Activated T-cell treated with anti-CD3 and anti-CD28 coated beads, Interleukin-2, amount 50 U/mL, for 24 hours (primary cell): ENCODE measurements at places on chromosomes 7 and 10.

DNA sequence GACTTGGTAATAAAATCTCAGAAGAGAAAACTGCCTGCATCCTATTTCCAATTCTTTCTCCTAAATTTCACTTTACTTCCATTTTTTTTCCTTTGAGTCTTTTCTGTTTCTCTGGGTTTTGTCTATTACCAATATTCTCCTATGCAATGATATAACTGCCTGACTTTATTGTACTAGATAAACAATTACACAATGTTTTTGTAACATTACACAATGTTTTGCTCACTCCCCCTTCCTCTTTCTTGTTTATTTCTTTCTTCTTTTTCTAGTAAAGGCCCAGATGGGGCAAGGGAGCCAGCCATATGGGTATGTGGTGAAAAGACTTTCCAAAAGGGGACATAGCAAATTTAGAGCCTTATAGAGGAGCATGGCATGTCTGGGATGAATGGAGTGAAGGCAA lies 278.7 kb upstream of the PHYHIPL start:
- DNase-seq = no peak

DNA sequence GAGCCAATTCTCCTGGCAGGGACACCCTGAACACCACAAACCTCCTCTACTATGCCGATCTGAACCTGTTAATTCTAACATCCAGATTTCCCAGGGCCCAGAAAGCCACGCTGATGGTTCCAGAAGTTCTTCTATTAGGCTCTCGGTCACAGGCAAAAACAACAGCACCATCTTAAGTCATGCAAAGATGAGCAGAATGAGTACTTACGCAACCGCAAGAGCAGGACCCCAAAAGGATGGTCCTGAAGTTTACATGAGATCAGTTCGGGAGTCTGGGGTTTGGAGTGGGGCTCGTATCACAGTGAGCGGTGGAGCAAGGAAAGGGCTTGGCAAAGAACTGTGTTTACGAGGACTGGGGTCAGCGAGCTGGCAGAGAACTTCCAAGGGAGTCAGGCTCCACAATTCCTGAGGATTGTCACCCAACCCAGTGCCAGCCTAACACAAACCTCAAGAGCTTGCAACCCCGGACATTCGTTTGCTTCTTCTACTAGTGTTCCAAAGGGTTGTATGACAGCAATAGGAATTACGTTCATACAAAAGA lies 532.6 kb downstream of the TNS3 start:
- no peak for DNase-seq

DNA sequence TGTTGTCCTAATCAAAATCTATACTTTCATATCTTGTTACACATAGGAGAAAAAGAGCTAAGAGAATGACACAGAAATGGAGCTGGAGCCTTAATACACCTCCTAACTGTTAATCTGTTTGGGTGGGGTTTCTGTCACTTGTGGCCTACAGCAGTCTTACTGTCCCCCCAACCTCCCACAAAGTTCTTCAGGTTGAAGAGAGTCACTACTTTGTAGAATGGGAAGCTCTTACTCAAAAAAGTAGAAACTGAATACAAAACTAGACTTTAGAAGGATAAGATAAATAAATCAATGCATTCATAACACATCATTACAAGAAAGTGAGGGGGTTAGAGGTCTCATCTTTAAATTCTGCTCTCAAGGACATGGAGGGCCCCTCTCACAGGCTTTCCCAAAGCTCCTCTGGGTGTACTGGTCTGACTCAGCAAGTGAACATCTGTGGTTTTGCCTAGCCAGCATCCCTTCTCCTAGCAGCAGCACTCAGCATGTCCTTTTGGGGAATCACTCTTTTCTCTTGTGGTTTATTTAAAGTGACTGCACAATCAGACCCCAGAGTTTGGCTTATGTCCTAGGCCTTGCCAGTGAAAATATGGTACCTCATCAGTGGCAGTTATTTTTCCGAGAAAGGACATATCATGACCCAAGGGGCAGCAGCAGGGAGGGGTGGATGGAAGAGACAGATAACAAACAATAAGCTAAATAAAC lies 2.0 kb upstream of the BLVRA start:
- no peak for DNase-seq

DNA sequence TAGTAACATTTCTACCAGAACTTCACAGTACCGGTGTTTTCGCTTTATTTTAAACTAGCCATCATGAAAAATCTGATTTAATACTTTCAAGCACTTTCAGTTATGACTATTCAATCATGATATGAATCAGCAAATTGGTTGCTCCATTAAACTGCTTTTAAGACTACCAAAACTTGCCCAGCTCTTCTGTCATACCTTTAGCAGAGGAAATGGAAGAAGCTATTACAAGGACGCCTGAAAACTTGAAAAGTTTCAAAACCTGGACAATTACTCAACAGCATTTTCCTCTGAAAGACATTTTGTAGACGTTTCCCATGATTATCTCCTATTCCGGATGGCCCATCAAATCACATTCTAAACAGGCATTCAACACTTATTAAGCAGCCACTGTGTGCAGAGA lies 2.0 kb downstream of the JAZF1 start:
- no peak for DNase-seq

DNA sequence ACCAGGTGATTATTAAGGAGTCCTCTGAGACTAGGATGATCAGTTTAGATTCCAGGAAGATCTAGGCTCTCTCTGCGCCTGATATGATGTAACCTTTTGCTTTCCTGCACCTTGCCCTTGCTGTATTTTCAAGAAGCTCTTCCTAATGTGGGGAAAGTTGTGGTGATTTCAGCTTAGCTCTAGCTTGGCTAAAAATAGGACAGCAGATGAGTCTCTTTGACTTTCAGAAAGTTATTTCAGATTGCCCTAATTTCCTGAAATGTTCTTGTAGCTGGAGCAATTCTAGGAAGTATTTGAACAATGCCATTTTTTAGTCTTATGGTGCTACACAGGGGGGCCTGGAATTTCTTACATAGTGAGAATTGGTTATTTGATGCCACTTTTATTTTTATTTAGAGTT lies 3.8 kb downstream of the LCOR start:
- DNase-seq = no peak

DNA sequence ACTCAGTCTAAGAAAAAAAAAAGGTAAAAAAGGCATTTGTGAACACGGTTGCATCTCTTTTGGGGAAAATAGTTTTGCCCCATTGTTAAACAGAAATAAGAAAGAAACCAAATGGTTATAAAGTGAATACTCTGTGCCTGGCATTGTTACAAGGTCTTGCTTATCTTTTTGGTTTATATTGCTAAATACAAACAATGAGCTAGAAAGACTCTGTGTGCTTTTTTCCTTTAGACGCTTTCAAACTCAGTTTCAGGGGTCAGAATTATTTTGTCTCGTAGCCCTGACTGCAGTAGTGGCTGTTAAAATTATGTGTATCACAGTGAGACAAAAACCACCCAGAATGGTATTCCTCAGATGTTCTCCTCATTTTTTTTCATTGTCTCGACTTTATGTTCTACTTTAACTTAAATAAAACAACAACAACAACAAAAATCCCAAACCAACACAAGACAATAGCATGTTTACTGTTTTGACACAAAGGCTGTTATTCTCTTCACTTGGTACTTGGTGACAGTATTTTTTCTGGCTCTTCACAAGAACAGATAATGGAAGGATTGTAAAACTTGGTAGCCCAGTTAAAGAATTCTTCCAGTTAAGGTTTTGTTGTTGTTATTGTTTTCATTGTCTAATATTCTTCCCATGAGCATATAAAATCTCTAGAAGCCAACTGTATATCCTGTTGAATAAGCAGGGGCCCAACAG lies 190.1 kb downstream of the PLXDC2 start:
- no peak for DNase-seq

GRCh38 chr10:88791924-88792323 lies 10.6 kb upstream of the LIPM start:
- no peak for DNase-seq

DNA sequence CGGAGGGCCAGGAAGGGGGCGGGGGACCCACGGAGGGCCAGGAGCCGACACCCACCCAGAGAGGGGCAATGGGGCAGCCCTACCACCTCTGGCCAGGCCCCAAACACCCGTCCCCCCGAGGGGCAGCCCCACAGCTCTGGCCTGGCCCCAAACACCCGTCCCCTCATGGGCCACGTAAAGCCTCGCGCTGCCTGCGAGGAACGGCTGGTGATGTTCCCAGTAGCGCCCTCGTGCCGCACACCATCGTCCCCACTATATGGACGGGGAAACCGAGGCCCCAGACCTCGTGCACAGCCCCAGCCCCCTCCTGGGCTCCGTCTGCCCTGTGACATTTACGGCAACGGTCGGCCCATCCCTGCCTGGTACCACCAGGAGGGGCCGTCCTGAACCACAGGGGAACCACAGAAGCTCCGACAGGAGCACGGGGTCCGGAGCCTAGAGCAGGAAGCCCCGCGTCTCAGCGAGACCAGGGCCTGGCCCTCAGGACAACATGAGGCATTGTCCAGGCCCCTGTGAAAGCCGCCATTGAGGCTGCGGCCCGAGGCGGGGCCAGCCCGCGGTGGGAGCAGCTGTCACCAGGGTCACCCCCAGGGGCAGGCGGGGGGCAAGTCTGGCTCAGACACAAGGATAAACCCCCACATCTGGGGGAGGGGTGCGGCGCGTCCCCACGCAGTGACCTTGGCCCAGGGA lies 35.6 kb downstream of the GET4 start:
- no peak for DNase-seq

DNA sequence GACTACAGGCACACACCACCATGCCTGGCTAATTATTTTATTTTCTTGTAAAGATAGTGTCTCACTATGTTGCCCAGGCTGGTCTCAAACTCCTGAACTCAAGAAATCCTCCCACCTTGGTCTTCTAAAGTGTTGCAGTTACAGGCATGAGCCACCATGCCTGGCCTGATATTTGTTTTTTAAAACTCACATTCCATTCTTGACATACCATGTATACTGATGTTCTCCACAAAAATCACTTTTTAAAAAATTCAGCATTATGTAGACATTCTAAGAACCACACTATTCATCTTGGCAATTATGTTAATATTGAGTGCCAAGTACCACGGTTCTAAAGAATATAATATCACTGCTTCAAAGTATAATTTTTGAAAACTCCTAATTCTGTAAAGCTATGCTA lies 43.5 kb downstream of the IDE start:
- no peak for DNase-seq

GRCh38 chr7:74324531-74325209 lies 35.5 kb downstream of the CLIP2 start:
- DNase-seq = no peak

DNA sequence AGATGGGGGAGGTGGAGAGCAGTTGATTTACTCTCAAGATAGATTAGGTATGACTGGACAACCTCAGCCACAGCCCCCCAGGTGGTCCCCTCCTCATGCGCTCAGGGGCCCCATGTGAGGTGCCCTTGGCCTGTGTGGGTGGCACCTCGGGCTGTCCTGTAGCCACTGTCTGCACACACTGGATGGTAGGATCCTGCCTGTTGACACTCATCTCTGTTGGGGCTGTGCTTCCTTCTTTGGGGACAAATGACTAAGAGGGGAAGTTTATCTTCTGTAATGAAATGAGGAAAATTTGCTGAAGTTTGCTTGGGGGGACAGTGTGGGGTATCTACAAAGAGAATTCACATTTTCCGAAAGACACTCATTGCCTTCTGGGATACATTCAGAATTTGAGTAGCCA lies 53.6 kb upstream of the ANTXRL start:
- no peak for DNase-seq

- DNase-seq = no peak
These were observed 42.8 kb downstream of the MINDY3 start for GRCh38 chr10:15817409-15818046.

DNA sequence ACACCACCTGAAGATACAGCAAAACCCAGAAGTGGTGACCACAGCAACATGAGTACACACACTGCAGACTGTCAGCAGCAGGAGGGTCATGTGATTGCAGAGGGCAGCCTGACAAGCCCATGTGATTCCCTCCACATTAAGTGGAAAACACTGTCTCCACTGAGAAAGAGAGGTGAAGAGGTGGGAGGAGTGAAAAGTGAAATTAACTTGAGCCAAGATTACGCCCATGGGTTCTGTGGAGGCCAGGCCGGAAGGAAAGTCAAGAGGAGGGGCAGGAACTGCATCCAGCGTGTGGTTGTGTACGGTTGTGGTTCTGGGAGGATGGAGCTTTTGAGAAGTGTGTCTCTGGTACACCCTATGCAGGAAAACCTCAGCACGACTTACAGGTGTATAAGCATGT lies 138.5 kb downstream of the PLXNA4 start:
- no peak for DNase-seq

DNA sequence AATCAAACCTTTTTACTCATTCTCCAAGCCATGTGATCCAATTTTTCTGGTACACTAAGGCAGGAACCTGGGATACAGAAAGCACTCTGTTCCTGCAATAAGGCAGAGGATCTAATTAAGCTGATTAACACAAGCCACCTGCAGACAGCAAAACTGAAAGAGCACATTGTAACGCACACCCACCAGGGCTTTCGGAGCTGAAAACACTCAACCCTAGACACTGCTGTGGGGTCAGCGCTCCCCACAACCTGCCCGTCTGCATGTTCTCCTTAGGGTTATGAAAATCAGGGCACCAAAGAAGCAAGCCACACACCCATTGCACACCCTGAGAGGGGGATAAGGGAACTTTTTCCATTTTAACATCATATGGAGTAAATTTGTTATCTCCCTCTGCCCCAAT lies 1022.2 kb upstream of the LRRTM3 start:
- no peak for DNase-seq

DNA sequence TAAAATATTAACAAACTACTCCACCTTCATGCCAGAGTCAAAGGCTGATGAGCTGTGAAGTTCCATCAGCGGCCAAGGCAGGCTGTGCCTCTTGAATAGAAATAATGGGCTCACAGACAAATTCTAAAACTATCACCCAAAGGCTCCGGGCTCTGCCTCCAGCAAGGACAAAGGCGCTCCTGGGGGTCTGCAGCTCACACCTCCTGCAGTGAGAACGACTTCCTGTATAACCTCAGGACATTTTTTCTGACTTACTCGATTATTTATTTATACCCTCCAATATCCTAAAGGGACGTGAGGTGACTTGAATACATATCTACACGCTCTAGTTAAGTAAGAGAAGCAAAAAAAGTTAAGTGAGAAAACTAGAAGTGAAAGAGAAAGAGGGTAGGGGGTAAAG lies 500.7 kb downstream of the CCSER2 start:
- DNase-seq = no peak

- no peak for DNase-seq
These were observed 9.7 kb downstream of the SUN1 start for GRCh38 chr7:841943-842342.

DNA sequence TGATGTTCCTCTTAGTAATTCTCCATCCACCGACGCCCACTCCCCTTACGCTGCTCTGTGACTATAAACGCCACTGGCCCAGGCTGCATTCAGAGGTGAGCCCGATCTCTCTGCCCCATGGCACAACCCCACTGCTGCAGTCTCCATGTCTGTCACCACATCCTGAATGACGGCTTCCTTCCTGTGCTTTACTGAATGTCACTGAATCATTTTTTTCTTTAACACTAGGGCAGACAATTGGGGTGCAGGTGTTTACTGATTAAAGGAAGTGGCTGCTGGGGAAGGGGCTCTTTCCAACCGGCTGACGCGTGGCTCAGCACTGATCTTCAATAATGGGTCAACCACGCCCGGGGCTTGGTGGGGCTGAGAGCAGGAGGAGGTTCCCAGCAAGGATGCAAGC lies 208.3 kb downstream of the USP6NL start:
- peak; percentile 59 for DNase-seq
